ENCODE measurements at places on chromosomes 3 and 15. TPM values are rescaled to one million over a fixed set of nuclear protein-coding genes. Genes with fewer than 3 reads are reported as not detected.

The GJD2 gene
- not detected for total RNA-seq

The PLCL2 gene
- total RNA-seq: 9.0 TPM

The TAMM41 gene
- total RNA-seq: 8.3 TPM

The SLC28A1 gene
- total RNA-seq: not detected

The CKMT1A gene
- not detected for total RNA-seq

All from placental pericyte (primary cell).